CD4-positive, alpha-beta T cell treated with Interleukin-4 for 4 hours (primary cell): ENCODE measurements at places on chromosomes 13 and 19.

GRCh38 chr19:5891938-5892771 lies 11.4 kb downstream of the NDUFA11 start:
- DNase-seq: no peak

DNA sequence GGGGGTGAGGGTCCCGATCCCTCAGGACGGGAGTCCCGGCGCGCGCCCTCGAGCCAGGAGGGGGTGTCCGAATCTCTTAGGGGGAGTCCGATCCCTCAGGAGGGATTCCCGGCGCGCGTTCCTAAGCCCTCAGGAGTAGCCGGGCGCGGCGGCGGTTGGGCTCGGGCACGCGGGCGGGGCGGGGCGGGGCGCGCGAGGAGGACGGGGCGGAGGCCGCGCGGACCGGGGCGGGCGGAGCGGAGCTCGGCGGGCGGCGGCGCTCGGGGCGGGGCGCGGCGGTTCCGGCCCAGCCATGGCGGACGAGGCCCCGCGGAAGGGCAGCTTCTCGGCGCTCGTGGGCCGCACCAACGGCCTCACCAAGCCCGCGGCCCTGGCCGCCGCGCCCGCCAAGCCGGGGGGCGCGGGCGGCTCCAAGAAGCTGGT lies at the start of gene CUL4A:
Gene CUL4A, plus strand, starts transcription at position 278 of the 423 bp plus-strand sequence. Its CDS starts 15 bp downstream, at position 293.
- peak; percentile 64 for DNase-seq

GRCh38 chr13:105972306-105972721 lies 563.1 kb downstream of the EFNB2 start:
- no peak for DNase-seq

DNA sequence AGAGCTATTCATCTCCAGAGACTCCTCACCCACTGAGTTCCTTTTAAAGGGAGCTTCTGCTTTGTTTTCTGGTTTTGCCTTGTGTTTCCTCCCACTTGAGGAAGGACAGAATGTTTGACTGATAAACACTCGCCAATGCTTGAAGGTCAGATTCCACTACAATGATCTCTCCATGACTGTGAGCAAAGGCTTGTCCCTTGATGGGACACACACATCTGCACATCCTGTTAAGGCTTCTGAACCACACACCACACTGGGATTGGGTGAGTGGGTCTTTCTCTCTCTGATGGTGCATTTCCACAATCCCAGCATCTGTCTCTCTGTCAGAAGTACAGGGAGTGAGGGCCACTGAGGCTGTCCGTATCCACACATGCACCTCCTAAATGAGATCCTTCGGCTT lies 245.3 kb downstream of the IRS2 start:
- no peak for DNase-seq

DNA sequence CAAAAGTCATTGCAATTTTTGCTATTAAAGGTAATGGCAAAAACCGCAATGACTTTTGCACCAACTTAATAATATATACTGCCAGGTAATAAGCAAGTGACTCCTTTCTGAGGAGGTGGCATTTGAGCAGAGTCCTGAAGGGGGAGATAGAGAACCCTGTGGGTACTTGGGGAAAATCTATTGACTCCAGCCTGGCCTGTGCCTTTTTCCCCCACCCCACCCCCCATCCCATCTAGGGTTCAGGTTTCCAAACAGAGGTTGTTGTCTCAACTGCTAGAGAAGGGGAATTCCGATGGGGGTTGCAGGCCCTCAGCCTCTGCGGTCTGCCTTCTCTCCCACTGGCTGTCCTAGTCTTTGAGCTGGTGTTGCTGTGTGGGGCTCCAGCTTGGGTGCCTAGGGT lies 11.5 kb downstream of the S1PR2 start:
- peak; percentile 73 for DNase-seq

DNA sequence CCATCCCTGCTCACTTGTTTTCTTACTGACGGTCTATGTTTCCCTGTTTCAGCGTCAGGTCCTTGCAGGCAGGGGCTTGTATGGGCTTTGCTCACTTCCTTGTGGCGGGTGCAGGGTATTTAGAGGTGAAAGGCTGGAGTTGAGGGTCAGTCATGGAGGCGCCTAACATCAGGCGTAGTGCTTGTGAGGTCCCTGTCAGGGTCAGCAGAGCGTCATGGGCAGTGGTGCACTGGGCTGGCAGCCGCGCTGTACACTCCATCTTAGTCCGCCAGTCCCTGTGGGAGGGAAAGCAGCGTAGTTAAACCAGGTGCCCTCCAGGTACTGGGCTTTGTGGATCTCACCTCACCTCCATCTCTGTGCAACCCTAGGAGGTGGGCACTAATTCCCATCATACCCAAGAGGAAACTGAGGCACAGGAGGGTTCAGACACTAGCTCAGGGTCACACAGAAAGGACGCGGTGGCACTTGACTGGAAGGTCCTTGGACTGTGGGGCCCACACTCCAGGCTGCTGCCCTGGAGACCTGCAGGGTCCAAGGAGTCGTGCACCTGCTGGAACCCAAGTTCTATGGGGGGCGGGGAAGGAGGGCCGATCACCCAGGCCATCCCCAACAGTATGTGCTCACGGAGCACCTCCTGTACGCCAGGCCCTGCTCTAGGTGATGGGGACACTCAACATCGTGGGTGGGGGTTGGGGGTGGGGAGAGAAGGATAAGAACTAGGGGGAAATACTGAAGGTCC lies 4.6 kb downstream of the GRAMD1A start:
- no peak for DNase-seq
